NCI-H1092 (cell line): ENCODE measurements at places on chromosomes 1 and 21.

DNA sequence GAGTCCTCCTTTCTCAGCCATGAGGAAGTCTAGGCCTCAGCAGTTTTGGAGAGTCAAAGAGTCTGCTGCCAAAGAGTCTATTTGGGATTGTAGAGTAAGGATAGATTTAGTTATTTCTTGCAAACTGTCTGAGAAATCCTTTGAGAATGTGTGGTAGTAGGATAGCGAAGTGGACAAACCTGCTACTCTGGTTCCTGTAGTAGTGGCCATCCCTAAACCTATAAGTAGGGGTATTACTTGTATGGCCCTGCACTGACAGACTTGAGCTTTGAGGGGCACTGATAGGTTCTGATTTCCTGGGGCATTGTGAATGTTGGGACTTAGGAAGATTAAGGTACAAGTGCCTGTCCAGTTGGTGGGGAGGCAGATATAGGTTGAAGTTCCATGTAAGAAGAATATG is 115.9 kb upstream of the SGIP1 start:
- DNase-seq, result no peak

- no peak for DNase-seq
These were observed 205.0 kb downstream of the HMCN1 start for GRCh38 chr1:185939142-185939541.

DNA sequence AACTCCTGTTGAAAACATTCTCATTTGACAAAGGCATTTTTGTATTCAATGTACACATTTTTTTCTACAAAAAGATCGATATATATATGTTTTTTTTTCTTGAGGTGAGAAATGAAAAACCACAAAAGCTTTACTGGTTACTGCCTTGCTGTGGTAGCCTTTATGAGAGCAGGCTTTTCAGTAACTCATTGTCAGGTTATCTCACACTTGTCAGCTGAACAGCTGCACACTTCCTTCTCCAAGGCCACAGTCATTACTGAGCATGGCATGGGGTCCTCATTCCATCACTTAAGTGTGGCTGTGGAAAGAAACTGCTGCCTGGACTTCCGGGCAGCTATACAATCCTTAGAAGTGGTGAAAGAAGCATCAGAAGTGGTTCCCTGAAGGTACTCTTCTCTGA is 169.3 kb upstream of the ZP4 start:
- DNase-seq, result no peak

GRCh38 chr1:65955071-65955470 is 162.4 kb downstream of the PDE4B start:
- no peak for DNase-seq

GRCh38 chr21:32424674-32425073 is 12.2 kb downstream of the EVA1C start:
- DNase-seq, result no peak

- no peak for DNase-seq
These were observed 76.7 kb downstream of the USH2A start for GRCh38 chr1:216346526-216346925.

DNA sequence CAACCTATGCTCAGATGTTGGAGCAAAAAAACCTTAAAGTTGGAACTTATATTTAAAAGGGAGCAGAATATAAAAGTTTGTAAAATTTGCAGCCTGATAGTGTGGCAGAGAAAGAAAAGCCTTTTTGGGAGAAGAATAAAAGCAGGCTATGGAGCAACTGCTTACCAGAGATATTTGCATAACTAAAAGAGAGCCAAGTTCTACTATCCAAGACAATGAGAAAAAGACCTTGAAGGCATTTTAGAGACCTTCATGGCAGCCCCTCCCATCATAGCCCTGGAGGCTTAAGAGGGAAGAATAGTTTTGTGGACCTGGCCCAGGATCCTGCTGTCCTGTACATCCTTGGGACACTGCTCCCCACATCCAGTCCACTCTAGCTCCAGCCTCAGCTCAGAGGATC is 312.5 kb upstream of the ZRANB2 start:
- DNase-seq, result no peak

DNA sequence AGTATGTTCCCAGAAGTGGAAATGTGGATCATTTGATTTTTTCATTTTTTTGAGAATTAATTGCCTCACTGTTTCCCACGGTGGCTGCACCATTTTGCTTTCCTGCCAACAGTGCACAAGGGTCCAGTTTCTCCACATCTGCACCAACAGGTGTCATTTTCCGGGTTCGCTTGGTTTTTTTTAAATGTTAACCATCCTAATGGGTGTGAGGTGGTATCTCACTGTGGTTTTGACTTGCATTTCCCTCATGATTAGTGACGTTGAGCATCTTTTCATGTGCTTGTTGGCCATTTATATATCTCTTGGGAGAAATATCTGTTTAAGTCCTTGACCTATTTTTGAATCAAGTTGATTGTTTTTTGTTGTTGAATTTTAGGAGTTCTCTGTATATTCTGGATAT is 3.0 kb downstream of the COL6A2 start:
- DNase-seq, result no peak

DNA sequence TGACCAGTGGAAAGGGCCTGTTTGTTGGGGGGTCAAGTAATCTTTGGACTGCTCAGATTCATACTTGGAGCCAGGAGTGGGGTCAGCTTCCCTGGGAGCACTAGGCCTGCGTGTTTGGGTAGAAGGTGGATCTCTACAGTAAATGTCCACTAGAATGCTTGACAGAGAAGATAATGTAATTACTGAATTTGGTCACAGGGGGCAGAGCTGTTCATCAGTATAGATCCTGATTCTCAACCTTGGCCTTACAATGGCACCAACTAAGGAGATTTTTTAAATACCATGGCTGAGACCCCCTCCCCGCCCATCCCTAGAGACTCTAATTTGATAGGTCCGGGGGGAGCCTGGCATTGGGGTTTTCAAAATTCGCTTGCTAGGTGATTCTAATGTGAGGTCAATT is 217.5 kb upstream of the PLXNA2 start:
- no peak for DNase-seq

GRCh38 chr1:42973286-42973685 is 14.6 kb upstream of the SLC2A1 start:
- no peak for DNase-seq

GRCh38 chr1:225424562-225425200 is 3.2 kb downstream of the LBR start:
- DNase-seq, result no peak

- DNase-seq, result no peak
These were observed 90.7 kb downstream of the MT1HL1 start for GRCh38 chr1:236913371-236914037.

- no peak for DNase-seq
These were observed 30.5 kb upstream of the NTNG1 start for GRCh38 chr1:107110326-107110725.

DNA sequence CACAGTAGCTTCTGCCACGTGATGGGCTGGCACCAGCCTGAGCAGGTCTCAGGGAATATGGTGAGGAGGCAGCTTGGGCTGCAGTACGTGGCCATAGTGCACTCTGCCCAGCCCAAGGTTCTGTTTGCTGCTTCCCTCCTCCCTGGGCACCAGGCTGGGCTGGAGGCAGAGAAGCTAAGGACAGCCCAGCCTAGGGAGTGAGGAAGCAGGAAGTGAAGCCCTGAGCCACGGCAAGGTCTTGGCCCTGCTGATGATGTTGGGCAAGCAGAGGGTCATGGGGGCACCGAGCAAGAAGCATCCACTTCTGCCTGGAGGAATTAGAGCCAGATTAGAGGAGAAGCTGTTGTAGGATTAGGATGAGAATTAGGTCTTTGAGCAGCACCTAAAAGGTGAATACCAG is 326.7 kb upstream of the VAMP3 start:
- DNase-seq, result no peak

- DNase-seq, result no peak
These were observed 1.9 kb downstream of the LY9 start for GRCh38 chr1:160797861-160798273.

DNA sequence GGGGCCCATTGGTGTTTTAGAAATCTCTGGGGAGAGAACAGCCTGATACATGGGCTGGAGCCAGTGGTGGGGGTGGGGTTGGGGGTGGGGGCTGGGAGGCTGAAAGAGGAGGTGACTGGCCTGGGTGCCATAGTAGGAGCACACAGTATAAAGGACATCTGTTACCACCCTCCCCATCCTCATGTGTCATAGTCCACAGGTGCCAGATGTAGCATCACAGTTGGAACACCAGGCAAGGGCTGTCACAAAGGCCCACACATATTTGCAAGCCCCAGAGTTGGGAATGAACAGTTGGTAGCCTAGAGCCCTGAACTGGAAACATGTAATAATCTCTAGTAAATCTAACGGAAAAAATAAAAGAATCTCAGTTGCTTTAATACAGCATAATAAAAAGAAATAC is 55.1 kb upstream of the CR2 start:
- no peak for DNase-seq

DNA sequence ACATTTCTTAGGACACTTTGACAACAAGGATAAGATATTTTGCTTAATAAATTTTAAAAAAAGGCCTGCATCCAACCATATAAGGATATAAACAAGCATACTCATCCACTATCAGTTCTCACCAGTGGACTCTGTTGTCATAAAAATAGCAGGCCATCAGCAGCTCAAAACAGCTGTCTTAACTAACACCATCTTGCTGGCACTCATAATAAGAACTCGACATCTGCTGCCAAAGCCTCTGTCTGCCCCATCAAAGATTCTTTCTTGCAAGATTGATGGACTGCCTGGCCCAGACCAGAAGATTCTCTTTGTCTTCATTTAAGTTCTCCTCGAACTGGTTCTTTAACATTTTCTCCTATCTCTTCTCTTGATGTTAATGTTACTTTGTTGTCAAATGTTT is 10.1 kb downstream of the JMJD4 start:
- no peak for DNase-seq

DNA sequence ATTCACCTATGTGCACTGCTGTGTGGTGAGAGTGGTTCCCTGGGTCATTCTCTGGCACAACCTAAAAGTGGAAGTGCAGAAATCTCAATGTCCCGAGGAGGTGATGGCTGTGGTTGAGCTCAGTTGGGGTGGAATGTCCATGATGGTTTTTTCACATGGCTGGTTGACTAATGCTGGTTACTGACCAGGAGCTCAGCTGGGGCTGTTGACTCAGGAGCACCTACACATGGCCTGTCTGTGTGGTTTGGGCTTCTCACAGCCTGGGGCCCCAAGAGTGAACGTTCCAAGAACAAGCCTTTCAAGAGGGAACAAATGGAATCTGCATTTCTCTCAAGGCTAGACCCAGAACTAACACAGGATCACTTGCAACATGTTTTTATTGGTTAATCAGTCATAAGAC is 6.4 kb upstream of the KANK4 start:
- DNase-seq, result no peak

DNA sequence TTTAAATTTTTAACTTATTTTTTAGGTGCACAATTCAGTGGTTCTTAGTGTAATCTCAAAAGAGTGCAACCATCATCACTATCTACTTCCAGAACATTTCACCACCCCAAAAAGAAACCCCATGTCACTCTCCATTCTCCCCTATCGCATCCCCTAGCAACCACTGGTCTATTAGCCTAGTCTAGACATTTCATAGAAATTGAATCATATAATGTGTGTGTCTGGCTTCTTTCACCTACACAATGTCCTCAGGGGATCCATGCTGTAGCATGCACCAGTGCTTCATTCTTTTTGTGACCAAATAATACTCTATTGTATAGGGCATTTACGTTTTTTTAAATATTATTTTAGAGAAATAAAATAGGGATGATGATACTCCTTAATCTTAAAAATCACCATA is 64.7 kb downstream of the JAK1 start:
- DNase-seq, result no peak

DNA sequence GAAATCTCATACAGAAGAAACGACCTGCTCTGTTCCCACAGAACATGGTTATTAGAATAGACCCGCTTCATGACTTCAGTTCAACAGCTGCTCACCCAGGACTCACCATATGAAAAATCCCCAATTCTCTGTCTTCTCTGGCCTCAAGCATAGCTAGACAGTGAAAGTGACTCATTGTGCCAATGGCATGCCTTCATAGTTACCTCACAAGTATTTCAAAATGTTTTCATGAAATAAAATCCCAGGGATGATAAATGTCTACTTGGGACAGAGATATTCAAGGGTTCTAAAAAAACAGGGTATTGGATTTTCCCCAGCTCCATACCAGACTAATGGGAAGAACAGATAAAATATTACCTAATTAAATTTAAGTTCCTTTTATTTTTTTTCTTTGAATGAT is 82.3 kb downstream of the NOTCH2 start:
- DNase-seq, result no peak

DNA sequence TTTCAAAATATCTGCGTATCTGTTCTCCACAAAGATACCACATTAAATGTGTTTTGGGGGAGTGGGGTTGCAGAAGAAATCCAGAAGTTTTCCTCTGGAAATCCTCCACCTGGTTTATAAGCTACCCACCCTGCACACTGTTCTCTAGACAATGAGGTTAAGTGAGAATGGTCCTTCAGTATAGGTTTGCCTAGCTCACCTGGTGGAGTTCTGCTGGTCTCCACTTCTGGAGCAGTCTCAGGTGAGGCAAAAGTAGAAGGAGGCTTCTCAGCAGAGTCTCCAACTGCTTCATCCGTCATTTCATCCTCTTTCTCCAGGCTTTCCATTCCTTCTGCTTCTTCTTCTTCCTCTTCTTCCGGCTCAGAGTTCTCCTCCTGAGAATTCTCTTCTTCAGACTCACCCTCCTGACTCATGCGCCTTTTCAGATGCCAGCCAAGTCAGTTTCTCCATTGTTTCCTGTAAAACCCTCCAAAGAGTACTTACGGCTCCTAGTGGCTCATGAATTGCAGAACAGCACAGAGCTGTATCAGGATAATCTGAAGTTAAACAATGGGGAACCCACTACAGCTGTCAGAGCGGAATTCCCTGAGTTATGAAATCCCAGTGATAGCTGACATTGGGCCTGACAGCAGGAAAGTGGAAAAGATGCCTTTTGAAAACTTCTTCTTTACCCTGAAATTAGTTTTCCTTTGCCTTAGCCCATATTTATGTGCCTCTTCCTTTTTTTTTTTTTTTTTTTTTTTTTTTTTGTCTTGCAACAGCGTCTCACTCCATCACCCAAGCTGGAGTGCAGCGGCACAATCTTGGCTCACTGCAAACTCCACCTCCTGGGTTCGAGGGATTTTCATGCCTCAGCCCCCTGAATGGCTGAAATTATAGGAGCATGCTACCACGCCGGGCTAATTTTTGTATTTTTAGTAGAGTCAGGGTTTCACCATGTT is 38.5 kb downstream of the MSTO1 start:
- no peak for DNase-seq

DNA sequence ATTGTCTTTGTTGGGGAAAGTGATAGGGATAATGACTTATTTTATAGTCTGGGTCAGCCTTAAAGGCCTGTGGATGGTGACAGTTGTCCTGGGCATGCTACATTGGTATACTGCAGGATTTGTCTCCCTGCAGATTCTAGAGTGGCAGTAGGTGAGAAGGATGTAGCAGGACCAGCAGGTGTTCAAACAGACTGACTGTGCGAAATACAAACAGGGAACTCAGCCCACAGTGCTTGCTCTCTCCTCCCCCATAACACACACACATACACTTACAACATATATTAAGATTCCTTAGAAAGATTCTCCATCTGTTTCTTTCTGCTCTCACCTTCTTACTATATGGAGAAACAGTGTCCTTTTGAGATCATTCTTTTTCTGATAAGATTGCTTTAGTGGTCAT is 6.9 kb downstream of the PDE4B start:
- no peak for DNase-seq

GRCh38 chr1:111142356-111142975 is 2.4 kb downstream of the CEPT1 start:
- DNase-seq, result no peak
